AG08396 (cell line): ENCODE measurements at places on chromosomes 1 and 21.

- no peak for DNase-seq
Observed at GRCh38 chr1:181949500-181949899, 112.0 kb downstream of the ZNF648 start.

- DNase-seq = no peak
Observed at GRCh38 chr1:210707300-210708240, 378.9 kb downstream of the HHAT start.

DNA sequence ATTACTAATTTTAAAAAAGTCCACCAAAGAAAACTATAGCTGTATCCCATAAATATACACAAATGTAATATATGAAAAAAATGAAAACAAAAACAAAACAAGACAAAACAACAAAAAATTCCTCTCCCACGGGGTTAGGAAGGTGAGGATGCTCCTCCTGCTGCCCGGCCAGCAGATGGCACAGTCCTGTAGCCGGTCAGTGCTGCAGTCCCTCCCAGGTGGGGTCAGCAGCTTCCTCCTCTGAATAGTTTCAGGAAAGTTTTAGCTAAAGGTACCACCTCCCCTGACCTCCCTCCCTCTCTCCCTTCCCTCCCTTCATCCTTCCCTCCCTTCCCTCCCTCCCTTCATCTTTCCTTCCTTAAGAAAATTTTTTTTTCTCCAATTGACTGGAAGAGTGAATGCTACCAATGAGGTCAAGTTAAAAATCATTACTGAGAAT lies 67.8 kb upstream of the BCL10 start:
- DNase-seq = peak; percentile 39

GRCh38 chr1:170032531-170033280 lies 41.8 kb downstream of the KIFAP3 start:
- DNase-seq = peak; percentile 6

DNA sequence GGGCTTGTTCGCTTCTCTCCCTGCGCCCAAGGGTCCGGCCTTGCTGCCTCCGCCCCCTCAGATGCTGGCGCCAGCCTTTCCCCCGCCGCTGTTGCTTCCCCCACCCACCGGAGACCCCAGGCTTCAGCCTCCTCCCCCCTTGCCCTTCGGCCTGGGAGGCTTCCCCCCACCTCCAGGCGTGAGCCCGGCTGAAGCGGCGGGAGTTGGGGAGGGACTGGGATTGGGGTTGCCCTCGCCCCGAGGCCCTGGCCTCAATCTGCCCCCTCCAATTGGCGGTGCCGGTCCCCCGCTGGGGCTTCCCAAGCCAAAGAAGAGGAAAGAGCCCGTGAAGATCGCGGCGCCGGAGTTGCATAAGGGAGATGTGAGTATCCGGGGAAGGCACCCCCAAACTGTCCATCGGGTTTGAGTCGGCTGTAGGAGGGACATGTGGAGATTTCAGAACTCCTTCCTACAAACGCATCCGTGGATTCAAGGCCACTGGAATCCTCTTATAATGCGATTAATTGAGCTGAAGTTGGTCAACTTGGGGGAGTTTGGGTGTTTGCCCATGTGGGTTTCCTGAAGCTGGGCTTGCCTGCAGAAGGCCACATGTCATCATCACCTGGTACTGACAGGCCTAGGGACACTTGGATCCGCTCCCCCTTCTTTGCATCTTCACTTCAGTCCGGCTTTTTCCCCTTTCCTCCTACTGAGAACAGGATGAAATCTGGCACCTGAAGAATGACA lies 707 bp downstream of the PRCC start:
- DNase-seq = peak; percentile 11

DNA sequence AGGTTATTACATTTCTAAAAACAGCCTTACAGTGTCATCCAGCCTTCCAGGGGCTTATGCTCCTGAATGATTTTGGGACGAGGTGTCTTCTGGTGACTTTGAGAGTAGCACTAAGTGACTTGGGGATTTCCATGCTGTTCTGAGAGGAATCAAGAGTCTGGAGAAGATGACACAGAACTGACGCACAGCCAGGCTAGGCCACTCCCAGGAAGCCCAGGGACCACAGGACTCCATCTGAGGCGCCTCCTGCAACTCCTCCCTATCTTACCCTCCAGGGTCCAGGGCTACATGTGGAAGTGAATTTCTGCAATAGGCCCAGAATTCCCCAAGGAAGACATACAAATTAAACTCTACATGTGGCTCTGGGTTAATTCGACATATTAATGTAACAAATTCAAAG lies 92.5 kb downstream of the SLC25A24 start:
- peak; percentile 43 for DNase-seq

DNA sequence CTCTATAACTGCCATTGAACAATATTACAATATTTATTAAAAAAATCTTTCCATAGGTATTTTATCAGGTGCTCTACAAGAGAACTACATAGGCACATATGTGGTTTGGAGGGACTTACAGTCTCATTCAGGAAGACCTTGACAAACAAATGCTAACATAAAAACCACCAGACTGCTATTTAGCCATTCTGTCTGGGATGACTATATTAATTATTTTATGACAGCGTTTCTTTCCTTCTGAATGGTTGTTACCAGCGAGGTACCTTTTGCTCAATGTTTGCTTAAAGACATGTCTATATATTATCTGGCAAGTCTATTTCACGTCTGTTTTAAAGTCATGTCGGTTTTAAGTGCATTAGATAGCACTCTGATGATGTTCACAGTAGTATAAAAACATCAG lies 69.7 kb downstream of the RUNX1 start:
- no peak for DNase-seq

- DNase-seq = no peak
Observed at GRCh38 chr1:203282720-203283542, 22.4 kb upstream of the BTG2 start.
